ENCODE measurements at places on chromosomes 5 and 9.

DNA sequence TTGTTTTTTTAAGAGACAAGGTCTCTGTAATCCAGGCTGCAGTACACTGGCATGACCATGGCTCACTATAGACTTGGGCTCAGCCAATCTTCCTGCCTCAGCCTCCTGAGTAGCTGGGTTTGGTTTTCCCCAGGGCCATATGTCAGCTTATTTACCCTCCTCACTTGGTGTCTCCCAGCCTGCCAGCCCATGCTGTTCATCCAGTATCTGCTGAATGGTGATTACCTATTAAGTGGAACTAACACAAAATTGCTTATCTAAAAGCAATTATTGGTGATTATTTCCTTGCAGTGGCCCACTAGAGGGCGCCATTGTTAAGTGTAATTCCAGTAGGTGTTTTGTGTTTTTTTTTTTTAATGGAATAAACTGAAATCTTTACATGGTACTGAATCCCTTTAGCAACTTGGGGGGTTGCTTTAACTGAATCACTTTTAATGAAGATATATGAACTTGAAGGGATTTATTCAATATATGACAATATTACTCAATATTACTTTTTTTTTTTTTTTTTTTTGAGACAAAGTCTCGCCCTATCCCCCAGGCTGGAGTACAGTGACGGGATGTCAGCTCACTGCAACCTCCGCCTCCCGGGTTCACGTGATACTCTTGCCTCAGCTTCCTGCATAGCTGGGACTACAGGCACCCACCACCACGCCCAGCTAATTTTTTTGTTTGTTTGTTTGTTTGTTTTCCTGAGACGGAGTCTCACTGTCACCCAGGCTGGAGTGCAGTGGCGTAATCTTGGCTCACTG is 13.8 kb downstream of the EXOSC2 start:
- peak; percentile 69 for DNase-seq

DNA sequence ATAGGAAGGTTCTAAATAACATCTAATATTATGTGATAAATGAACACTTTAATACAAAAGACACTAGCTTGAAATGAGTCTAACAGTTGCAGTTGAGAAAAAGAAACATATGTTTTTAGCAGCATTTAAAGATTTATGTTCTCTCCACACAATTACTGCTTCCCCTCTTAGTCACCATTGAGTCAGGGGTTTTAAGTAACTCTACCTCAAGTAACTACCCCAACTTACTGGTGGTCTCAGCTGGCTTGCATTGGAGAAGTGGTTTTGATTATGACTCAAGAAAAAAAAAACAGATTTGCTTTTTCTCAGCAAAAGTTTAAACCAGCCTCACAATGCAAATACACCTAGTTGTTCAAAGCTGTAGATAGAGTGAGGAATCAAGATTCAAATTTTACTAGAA is 1216.5 kb upstream of the CDH9 start:
- DNase-seq, result no peak

DNA sequence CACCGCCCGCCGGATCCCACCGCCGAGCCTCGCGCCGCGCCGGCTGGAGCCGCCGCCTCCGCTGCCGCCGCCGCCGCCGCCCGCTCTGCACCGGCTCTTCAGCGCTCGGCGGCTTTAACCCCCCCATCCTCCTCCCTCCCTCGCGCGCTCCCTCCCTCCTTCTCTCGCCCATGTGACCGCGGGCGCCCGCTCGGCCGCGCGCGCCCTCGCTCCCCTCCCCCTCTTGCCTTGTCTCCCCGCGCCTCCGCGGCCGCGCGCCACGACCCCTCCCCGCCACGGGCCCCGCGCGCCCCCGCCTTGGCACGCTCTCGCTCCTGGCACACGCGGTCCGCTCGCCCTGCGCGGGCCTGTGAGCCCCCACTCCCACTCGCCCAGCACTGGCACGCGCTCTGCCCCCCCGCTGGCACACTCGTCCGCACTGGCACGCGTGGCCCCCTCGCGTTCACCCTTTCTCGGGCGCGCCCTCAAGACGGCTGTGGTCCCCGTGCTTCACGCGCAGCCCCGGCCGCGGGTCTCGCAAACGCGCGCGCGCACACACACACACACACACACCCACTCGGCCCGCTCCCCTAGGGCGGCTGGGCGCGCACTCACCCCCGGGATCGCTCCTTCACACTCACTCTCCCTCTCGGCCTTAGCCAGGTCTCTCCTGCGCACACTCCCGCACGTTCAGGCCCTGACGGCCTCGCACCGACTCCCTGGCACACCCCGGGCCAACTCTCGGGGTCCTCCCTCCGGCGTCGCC is at the start of gene CNTFR:
Gene CNTFR, minus strand, starts transcription at position 89 of the 745 bp plus-strand sequence. CDS start 20,743 bp downstream, outside the sequence.
- no peak for DNase-seq

DNA sequence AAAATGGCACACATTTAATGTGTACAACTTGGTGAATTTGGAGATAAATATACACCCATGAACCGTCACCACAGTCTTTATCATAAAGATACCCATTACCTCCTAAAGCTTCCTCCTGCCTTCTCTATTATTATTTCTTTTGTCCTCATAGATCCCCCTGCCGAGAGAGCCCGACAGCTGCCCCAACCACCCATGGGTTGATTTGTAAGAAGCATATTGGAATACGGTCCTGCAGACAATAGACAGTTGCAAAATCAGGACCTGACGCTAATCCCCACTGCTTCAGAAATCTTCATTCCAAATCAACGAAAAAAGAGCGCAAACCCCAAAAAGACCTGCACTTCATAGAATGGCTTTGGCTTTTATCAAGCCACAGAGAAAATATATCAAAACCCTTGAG is 697.5 kb downstream of the SEMA5A start:
- no peak for DNase-seq

GRCh38 chr9:126439402-126439765 is 112.8 kb downstream of the MVB12B start:
- DNase-seq, result peak; percentile 69

DNA sequence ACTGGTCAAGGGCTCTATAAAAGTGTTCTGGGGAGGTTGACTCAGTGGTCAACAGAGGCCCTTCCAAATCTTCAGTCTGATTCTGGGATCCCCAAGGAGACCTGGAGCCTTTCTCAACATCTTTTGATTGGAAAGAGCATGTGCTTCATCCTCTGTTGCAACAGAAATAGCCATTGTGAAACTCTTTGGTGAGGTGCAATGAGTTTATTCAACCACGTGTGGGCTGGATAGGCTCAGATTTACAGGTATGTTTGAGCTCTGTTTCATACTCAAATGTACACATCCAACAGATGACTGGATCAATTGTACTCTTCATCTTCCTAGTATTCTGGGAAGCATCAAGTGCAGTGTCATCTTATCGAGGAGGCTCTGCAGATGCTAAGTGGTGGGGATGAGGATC is 60.5 kb downstream of the CTSL start:
- DNase-seq, result no peak

- DNase-seq, result peak; percentile 32
Observed at GRCh38 chr5:137710086-137710485, 25.8 kb downstream of the KLHL3 start.

GRCh38 chr9:16181539-16181938 is 628.7 kb downstream of the CCDC171 start:
- DNase-seq, result no peak

DNA sequence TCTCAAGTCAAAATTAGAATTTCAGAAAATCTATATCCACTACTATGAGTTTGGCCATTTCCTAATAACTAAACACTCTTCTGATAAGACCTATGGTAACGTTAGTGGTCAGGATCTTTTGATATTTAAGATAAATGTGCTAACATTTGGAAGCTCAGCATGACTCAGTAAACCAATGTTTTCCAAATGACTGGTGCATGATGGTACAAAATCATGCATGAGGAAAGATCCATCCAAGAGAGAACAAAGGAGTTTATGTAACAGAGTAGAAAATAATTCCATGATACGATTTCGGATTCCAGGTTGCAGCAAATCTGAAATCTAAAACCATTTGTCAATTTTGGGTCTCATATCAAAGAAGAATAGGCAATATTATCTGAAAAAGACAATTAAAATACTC is 279.2 kb downstream of the NSG2 start:
- no peak for DNase-seq

DNA sequence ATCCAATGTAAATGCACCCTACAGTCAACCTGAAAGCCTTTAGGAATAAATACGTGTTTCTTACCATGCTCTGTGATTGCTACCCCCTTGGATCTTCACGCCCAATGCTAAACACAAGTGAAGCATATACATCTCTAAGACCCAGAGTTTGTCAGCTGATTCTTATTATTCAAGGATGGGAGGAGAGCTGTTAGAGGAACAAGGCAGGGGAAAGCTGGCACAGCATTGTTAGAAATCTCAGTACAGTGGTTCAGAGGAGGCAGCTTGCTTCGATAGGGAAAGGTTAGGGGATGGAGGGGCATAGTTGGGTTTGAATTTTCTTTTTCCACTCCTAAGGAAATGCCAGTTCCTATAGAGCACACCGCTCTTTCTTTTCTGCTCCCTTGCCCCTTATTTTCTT is 16.7 kb upstream of the TAF11L2 start:
- DNase-seq, result no peak

- DNase-seq, result no peak
Observed at GRCh38 chr5:145834554-145834916, 607 bp downstream of the PRELID2 start.

- no peak for DNase-seq
Observed at GRCh38 chr5:130316971-130317680, 412.9 kb downstream of the CHSY3 start.

DNA sequence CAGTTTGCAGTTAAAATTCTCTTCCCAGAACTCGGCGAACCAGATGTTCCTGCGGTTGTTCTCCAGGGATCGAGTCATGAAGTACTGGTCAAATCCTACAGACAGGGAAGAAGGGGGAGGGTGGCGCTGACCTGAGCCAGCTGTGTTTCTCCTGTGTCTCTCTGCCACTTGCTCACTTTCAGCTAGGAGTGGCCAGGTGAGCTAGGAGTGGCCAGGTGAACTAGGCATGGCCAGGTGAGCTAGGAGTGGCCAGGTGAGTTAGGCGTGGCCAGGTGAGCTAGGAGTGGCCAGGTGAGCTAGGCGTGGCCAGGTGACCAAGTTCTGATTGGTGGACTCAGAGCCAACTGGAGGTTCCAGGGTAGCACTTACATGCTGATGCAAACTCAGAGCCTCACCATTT is 5.8 kb downstream of the GRM6 start:
- DNase-seq, result no peak

DNA sequence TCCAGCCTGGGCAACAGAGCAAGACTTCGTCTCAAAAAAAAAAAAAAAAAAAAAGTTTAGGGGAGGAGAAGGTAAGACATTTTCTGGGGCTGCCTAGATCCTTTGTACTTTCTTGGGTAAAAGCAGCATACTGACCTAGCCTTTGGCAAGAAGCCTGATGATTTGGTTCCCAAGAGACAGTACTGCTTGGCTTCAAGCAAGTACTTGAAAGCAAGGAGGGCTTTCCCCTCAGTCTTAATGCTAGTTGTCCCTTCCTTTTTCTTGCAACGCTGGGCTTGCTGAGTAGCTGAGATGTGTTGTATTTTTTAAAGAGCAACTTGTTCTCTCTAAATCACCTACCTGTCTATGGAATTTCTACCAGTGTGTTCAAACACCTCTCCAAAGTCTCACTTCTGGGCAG is 76.2 kb downstream of the INSYN2B start:
- DNase-seq, result no peak

- peak; percentile 51 for DNase-seq
Observed at GRCh38 chr5:9898319-9898718, 268.2 kb upstream of the TAS2R1 start.

- DNase-seq, result no peak
Observed at GRCh38 chr9:78577156-78577906, 280.4 kb downstream of the PSAT1 start.

- DNase-seq, result no peak
Observed at GRCh38 chr9:68562461-68562860, 21.8 kb upstream of the TMEM252 start.

GRCh38 chr5:74013222-74013621 is 387.2 kb downstream of the ARHGEF28 start:
- no peak for DNase-seq

- DNase-seq, result no peak
Observed at GRCh38 chr9:79164406-79164805, 407.4 kb upstream of the TLE4 start.

DNA sequence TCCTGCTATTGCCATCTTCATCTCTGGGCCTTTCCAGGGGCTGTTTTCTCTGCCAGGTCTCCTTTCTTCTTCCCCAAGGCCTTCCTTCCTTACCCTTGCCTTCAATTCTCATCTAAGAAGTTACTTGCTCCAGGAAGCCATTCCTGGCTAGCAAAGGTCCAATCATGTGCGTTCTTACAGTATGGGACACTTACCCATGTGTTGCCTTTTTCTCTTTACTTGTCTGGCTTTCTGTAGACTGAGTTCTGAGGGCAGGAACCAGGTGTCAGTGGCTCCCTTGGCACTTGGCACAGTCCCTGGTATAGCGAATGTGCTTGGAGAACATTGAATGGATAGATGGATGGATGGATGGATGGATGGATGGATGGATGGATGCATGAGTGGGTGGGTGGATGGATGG is 10.2 kb downstream of the FOXI1 start:
- DNase-seq, result no peak

GRCh38 chr5:37396352-37396751 is 17.2 kb downstream of the WDR70 start:
- no peak for DNase-seq

DNA sequence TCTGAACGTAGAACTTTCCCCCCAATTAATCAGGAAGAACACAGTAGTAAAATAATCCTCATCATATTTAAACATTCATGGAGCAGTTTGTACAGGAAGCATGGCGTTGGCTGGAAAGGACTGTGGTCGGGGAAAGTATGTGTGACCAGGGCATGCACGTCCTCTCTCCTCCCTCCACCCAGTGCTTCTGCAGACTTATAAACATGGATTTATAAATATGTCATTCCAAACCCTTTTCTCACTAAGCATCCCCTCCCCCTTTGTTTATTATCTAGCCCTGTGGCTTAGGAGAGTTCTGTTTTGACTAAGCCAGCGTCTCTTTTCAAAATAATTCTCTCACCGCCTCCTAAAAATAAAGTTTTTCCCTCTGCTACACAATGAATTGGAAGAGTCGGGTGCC is 70.4 kb upstream of the DAP start:
- peak; percentile 89 for DNase-seq

- no peak for DNase-seq
Observed at GRCh38 chr9:19148187-19148586, 20.9 kb upstream of the PLIN2 start.

- DNase-seq, result no peak
Observed at GRCh38 chr5:56412601-56413379, 179.7 kb upstream of the ANKRD55 start.

- peak; percentile 55 for DNase-seq
Observed at GRCh38 chr9:69961843-69962242, 81.8 kb upstream of the MAMDC2 start.

GRCh38 chr5:170903075-170903474 is 41.3 kb downstream of the RANBP17 start:
- no peak for DNase-seq

- no peak for DNase-seq
Observed at GRCh38 chr9:118028225-118028624, 324.0 kb downstream of the TLR4 start.

DNA sequence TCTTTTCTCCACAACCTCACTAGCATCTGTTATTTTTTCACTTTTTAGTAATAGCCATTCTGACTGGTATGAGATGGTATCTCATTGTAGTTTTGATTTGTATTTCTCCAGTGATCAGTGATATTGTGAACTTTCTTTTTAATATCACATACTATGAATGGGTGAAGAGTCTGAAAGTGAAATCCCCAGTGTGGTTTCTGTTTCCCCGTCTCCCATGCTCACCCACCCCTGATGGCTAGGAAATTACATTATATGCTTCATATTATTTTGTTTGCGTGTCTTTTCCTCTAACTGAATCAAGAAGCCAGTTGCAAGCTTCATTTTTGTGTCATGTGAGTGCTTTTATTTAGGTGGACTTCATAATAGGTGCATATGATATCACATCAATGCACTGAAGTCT is 171.1 kb downstream of the ARHGAP26 start:
- DNase-seq, result no peak
